Peyer's patch (tissue), 4 donors: ENCODE measurements at places on chromosomes 3 and 15. TPM values are rescaled to one million over a fixed set of nuclear protein-coding genes. Genes with fewer than 3 reads are reported as not detected.

DNA sequence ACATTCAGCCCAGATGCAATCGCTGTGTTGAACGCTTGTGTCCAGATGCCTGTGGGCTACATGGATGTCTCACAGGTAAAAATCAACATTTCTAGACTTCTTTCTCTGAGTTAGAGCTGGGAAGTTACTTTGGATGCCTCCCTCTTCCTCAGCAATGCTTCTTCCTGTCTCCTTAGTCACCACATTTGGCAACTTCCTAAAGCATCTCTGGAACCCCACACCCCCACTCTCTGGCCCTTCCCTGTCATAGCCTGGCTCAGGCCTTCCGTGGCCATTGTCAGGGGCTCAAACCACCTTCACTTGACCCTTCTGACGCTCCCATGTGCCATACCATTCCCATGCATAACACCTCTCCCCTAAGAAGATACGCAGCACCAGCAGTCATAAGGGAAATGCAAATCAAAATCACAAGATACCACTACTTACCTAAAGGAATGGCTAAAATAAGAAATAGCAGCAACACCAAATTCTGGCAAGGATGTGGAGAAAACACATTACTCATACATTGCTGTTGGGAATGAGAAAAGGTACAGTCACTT lies 21.6 kb upstream of the RGMA start:
- H3K4me1 ChIP-seq = no peaks in the 10 kb centered on the region
- no peak overlapping the region for H3K4me3 ChIP-seq
- no peak overlapping the region for H3K27ac ChIP-seq
- no peak for DNase-seq
- H3K27me3 ChIP-seq = no peaks in the 10 kb centered on the region

- H3K36me3 ChIP-seq = no peaks in the 10 kb centered on the region
- H3K27me3 ChIP-seq = no peaks in the 10 kb centered on the region
- no peak overlapping the region for H3K4me3 ChIP-seq
- no peak overlapping the region for H3K27ac ChIP-seq
- no peaks in the 10 kb centered on the region for H3K4me1 ChIP-seq
Measured at GRCh38 chr3:152100491-152101132, 168.1 kb upstream of the MBNL1 start.

- no peak overlapping the region for H3K27ac ChIP-seq
- H3K36me3 ChIP-seq = peaks cover 37% of the 10 kb centered on the region
- no peak for DNase-seq
- no peaks in the 10 kb centered on the region for H3K4me1 ChIP-seq
Measured at GRCh38 chr3:172312001-172312400, 136.3 kb downstream of the GHSR start.

DNA sequence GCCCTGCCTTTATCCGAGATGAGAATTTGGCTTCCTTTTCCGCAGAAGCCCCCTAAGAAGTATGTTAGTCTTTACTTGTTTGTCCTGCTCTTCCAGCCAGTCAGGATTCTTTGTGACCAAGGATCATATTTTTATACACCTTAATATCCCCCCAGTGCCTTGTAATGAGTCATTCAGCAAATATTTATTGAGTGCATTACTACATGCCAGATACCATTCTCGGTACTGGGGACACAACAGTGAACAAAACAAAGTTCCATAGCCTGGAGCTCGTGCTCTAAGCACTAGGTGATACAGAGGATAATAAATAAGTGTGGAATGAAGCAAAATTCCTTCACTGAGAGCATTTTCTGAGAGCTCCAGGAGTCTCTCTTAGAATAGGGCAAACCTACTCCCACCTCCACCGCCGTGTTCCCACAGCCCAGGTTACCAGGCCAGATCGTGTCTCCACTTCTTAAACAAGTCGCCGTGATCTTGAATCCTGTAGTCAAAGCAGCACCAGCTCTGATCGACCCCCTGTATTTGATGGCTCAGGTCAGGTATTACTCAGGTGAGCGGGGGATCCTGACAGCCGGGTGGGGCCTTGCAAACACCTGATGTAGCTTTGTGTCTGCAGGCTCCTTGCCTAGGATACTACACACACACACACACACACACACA lies 18.5 kb downstream of the TTC21A start:
- H3K27ac ChIP-seq = peak overlapping the region; percentile 73
- no peaks in the 10 kb centered on the region for H3K36me3 ChIP-seq
- H3K4me1 ChIP-seq = peaks cover 14% of the 10 kb centered on the region
- H3K27me3 ChIP-seq = no peaks in the 10 kb centered on the region

The C3orf70 gene
- total RNA-seq = 6.5 TPM
